Activated CD4-positive, alpha-beta T cell treated with anti-CD3 and anti-CD28 coated beads, Interleukin-2, Interleukin-4, amounts not matched to agents 100 ng/mL and 50 ng/mL, durations not matched to agents 16 hours and 8 hours (primary cell): ENCODE measurements at places on chromosomes 16 and 17.

DNA sequence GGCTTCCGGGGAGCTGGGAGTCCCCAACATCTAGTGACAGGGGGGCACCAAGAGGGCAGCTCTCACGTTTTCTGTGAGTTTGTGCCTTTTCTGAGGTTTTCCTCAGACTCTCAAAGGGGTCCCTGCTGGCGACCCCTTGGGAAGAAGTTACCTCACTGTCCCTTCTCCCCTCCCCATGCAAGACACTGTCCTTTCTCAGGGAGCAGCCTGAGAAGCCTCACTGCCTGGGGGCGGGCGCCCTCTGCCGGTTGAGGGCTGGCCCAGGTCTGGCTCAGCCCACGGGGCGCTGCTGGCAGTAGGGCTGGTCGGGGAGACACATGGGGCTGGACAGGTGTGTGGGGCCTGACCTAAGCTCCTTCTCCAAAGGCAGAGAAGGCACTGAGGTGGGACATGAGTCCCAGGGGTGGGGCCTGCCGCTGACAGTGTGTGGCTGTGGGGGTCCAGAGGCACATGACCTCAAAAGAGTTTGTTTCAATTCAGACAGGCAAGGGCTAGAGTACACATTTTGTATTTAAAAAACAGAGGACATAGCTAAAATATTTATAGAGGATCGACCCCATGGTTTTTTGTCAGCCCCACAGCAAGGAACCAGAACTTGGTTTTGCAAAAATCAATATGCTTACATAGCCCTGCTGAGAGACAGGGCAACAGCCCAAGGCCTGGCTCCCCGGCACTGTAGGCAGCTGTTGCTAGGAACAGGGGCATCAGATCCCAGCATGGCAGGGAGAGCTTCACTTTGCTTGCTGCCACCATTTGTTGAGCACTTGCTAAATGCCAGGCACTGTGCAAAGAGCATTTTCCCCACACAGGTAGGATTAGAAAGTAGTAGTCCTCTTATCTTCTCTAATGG lies 18.5 kb upstream of the ALDH3A1 start:
- peak; percentile 77 for DNase-seq

- no peak for DNase-seq
Measured at GRCh38 chr17:80313160-80313829, 52.6 kb downstream of the RNF213 start.

DNA sequence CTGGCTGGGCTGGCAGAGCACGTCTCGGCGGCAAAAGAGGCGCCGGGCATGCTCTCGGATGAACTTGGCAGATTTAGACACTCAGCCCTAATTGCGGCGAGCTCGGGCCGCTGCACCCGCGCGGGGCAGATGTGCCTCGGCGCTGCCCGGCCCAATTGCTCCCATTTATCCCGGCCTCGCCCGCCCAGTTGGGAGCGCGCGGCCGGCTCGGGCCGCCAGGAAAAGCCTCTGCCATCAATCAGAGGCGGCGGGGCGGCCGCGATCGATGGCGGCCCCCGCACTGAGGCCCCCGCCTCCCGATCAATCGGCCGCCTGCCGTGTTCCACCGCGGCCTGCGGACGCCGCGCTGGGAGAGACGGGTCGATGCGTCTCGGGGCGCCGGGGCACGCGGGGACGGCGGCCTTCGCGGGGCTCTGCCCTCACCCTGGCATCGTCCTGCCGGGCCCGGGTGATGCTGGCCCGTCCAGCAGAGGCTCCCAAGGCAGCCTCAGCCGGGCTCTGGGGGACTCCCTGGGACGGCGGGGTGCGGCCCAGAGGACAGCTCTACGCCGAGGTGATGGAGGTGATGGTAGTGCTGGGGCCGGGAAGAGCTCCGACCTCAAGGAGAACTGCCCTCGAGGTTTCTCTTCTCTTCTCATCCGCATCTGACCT lies 200.9 kb upstream of the N4BP1 start:
- no peak for DNase-seq

GRCh38 chr17:42509409-42509808 lies 26.6 kb upstream of the NAGLU start:
- DNase-seq: no peak

DNA sequence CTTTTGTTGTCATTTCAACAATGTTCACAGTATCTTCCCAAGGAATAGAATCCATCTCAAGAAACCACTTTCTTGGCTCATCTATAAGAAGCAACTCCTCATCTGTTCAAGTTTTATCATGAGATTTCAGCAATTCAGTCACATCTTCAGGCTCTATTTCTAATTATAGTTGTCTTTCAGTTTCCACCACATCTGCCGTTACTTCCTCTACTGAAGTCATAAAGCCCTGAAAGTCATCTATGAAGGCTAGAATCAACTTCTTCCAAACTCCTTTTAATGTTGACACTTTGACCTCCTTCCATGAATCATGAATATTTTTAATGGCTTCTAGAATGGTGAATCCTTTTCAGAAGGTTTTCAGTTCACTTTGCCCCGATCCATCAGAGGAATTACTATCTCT lies 102.1 kb downstream of the CDH13 start:
- peak; percentile 19 for DNase-seq

GRCh38 chr16:3590736-3591435 lies 13.7 kb upstream of the NLRC3 start:
- no peak for DNase-seq

DNA sequence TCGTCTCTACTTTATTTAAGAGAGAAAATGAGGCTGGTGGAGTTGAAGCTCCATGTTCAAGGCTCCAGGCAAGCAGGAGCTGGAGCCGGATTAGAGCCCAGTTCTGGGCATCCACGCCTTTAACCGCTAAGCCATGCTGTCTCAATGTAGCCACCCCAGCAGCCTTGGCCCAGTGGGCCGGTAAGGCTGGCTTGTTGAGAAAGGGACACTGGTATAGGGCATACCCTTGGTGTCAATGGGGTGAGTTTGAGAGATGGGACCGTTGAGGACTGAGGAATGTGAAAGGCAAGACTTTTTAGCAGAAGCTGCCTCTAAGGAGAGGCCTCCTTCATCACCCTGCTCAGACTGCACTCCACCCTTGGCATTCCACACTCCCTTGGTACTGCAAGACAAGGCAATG lies 147.4 kb downstream of the CYLD start:
- no peak for DNase-seq

- no peak for DNase-seq
Measured at GRCh38 chr16:19997734-19998133, 76.0 kb downstream of the GPR139 start.

- no peak for DNase-seq
Measured at GRCh38 chr16:84463221-84463620, 41.2 kb downstream of the MEAK7 start.

GRCh38 chr16:53912155-53912554 lies 208.2 kb downstream of the FTO start:
- DNase-seq: peak; percentile 63

GRCh38 chr16:50121278-50121677 lies 31.8 kb upstream of the TENT4B start:
- DNase-seq: peak; percentile 65
